Activated T-helper 1 cell treated with anti-CD3 and anti-CD28 coated beads, Interleukin-2, amount 50 U/mL, for 16 hours (primary cell): ENCODE measurements at places on chromosomes 6 and 20.

DNA sequence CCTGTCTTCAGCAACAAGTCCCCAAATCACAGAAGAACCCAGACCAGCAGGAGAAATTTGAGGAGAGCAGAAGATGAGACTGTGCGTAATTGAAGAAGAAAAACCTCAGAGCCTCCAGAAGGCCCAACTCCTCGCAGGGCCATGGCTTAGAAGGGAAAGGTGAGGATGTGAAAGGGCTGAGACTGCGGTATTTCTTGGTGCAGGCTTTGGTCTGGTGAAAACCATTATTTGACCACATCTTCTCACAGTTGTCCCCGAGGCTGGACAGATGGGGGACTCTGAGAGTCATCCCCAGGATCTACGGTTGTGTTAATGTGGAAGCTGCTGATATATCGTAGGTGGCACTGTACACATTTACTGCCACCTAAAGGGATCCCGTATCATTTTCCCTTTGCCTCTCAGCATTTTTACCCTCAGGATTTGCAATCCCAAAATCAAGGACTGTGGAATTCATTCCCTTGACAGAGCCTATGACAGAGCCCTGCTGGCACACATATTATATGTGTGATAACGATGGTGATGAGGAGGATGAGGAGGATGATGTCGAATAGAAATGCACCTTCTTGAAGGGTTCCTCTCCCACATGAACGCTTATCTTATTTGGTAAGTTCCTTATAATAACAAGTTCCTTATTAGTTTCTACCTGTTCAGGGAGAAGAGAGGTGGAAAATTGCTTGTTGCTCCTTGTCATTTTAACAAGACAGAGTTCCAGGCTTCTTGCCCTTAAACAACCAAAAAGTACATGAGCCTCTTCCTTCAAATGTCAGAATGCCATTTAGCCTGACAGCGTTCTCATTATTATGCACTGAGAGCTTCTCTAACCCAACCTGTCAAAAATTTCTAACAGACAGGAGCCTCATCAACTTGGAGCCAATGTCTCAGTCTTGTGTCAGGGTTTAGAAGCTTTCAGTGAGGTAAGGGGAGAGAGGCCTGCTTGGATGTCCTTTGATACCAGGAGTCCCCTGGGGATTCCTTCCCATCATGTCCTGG lies 135.8 kb downstream of the PXDC1 start:
- DNase-seq = no peak

GRCh38 chr20:13690943-13691342 lies 52.2 kb upstream of the TASP1 start:
- DNase-seq = no peak

DNA sequence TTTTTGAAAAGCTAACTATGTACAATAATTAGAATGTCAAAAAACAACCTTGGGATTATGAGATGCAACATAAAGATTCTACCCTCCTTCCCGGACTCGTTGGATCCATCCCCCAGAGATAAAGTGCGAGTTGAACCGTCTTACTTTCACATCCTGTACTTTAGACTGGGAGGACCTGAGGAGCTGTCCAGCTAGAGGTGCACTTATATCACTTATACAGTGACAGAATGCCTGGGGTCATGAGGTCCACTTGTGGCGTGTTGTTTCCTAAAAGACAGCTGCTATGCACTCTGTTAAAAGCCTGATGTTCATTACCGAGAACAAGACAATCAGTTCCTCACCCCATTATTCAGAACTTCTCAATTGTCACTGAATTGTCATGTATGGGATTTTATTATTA lies 2.1 kb downstream of the CDS2 start:
- no peak for DNase-seq

- no peak for DNase-seq
Observed at GRCh38 chr6:7991536-7991935, 72.7 kb downstream of the BLOC1S5 start.

GRCh38 chr6:152100183-152100618 lies 292.7 kb downstream of the ESR1 start:
- DNase-seq = no peak

DNA sequence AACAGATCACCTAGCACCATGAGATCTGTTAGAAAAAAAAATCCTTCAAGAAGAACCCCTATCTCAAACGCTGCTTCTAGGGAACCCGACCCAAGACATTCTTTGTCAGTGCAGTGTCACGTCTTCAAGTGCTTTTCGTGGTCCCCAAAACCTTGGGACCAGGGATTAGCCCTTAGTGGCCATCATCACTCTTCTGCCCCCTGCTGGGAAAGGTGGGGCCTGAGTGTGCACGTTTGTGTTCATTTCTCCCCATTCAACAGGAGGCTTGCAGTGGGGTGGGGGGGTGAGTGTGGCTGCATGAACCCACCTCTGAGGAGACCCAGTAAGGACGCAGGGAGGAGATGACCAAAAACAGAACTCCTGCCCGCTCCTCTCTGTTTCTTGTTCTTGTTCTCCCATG lies 218.2 kb upstream of the RNF24 start:
- no peak for DNase-seq

DNA sequence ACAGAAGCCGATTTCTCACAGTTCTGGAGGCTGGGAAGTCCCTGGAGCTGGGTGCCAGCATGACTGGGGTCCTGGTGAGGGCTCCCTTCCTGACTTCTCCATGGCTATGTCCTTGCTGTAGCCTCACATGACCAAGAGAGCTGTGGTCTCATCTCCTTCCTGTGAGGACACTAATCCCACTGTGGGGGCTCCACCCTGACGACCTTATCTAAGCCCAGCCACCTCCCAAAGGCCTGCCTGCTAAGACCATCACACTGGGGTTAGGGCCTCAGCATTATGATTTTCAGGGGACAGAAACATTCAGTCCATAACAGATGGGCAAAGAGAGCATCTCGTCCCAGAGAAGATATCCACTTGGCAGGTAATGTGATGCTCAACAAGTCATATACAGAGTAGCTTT lies 16.8 kb downstream of the RPP40 start:
- no peak for DNase-seq

DNA sequence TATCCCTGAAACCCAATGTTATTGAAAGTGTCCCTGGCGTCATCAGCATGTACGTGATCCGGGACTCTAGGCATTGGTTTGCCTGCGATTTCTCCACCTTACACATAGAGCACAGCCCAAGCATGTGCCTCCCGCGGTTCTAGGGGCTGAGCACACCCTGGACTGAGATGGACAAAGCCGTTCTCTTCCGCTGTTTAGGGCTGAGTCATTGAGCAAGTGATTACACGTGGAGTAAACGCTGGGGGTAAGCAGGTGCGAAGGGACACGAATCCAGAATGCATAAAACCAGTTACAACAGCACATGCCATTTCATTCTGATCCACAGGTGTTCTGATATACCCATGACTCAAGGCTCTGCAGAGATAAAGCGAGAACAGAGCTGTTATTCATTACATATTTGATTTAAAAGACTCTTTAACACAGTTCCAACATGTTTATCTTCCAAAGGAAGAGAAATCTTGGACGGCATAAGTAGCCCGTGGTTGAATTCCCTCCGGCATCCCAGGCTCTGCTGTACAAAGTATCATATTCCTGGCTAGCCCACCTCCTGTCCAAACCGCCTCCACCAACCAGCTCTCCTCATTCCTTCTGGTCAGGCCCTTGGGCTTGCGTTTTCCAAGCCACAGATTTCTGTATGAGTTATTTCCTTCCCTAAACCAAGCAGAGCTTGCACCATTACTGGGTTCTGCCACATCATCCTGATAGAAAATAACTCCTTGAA lies 36.1 kb upstream of the THBS2 start:
- no peak for DNase-seq

GRCh38 chr6:120211955-120212792 lies 862.6 kb upstream of the MAN1A1 start:
- no peak for DNase-seq

DNA sequence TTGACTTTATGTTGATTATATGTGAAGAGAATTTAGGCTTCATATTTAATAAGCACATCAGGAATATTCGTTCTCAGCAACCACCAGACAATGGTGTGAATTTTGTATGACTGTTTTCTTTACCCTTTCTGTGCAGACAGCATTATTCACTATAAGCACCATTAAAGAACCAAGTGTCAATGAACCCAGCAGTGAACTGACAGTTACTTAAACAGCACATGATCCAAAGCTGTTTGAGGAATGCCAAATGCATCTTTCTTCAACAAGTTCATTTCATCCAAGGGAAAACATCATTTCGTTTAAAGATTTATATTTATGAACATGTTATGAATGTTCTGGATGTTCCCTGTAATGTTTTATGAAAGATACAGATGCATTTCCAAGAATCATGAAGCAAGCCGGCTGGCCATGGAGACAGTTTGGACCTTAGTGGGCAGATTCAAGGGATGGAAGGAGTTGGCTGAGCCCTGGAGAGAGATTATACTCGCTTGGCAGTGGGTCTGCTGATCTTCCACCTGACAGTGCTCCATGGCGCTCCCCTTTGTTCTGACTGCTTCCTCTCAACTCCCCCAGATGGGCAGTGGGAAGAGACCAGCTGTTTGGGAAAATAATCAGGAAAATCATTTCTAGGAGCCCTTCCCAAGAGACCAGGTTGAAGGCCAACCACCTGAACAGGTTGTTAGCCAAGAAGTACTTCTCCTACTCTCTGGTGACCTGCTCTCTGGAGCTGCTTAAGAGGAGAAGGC lies 326.0 kb upstream of the RSPO3 start:
- DNase-seq = no peak

DNA sequence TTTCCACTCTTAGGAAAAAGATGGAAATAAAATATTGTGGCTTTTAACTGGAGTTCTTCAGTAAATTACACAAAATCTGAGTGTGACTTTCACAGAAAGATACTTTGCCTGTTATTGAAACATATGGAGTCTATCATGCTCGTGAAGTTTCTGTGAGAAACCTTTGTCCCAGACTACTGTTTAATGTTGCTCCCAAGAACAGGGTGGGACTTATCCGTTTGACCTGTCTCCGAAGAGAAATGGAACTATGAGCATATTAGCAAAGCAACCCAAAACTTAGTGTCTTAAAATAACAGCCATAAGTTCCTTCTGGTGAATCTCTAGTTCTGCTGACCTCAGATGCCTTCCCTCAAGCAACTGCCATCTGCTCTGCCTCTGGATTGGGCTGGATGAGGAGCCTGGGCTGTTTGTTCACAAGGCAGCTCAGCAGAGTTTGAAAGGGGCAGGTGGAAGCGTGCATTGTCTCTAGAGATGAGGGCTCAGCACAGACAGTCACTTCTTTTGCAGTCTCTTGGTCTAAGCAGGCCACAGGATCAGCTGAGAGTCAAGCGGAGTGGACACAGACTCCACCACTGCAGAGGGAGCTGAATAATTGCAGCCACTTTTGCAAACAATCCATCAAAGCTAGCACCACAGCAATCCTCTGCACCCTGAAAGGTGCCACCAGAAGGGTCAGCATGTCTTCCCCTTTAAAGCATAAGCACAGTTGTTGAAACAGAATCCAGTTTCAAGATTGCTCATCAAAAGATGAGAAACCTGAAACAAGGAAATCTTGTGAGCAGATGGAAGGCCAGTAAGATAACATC lies 52.8 kb downstream of the MYB start:
- no peak for DNase-seq

GRCh38 chr6:88725111-88725975 lies 238.1 kb downstream of the RNGTT start:
- no peak for DNase-seq

DNA sequence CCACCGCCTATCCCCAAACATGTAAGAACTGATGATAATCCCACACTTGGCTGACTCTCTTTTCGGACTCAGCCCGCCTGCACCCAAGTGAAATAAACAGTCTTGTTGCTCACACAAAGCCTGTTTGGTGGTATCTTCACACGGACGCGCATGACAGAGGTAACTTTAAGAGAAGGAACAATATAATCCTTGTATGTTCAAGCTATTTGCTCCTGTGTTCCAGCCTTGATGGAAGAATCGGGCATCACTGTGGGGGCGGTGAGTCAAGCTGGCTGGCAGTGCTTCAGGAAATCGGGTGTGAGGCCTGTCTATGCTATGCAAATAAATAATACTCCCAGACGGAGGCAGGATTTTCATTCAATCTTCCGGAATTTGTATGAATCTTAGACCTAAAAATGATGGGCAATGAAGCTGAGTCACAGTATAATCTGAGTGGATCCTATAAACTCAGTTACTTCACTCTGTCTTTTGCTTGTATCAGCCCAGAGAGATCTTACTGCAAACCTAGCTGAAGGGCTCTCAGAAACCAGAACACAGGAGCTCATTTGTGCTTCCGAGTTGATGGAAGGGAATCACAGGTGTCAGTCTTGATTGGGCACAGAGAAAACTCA lies 45.2 kb upstream of the NT5E start:
- DNase-seq = no peak

DNA sequence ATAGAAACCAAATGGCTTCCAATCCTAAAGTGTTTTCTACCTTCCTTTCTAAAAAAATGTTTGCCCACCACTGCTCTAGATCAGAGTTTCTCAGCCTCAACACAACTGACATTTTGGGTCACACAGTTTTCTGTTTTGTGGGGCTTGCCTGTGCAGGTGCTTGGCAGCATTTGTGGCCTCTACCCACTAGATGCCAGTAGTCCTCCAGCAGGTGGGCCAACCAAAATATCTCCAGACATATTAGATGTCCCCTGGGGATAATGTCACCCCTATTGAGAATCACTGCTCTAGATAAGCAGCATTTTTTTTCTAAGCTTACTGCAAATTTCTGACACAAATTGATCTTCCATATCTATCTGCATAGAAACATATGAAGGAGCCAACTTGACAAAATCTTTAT lies 26.3 kb upstream of the EPM2A start:
- DNase-seq = no peak
